ENCODE measurements at places on chromosomes 2 and 18. TPM values are rescaled to one million over a fixed set of nuclear protein-coding genes. Genes with fewer than 3 reads are reported as not detected.

Gene TMEM247
- not detected for total RNA-seq

Gene POTEJ
- not detected for total RNA-seq

DNA sequence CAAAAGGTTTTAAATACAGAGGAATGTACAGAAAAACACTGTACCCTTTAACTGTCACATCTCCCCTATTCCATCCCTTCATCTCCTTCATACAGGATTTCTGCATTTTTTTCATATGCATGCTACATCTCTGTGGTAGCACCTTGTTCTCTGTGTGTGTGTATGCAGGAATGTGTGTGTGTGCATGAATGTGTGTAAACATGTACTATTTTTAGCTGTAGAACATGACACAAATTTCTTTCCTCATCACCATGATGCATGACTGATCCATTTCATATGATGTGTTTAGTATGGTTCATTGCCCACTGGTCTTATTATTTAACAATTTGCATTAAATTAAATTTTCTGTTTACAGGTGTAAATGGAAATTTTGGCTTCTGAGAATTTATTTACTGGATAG is 21.5 kb upstream of the ZEB2 start:
- DNase-seq, result no peak

Gene RNF152
- total RNA-seq, result 0.10 TPM

GRCh38 chr18:64090876-64091275 is 58.0 kb downstream of the LINC00305 start:
- no peak for DNase-seq

DNA sequence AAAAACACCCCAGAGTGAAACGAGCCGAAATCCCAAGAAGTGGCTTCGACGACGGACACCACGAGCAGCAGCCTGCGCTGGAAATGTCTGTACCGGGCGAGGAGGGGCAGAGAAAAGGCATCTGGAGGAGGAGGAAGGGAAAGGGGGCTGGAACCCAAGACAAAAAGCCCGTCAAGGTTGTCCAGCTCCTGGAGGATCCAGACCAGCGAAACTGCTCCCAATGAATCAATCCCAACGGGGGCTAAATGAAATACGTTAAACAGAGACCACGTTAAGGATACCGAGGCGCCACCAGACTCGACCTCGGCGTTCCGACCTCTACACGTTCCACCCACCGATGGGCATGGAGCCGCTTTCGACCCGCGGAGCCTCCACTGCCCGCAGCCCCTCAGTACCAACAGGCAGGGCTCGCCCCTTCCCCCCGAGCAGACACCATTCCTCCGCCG is 400 bp downstream of the CCDC88A start:
- no peak for DNase-seq

- DNase-seq, result no peak
Observed at GRCh38 chr2:138244501-138244925, 257.1 kb upstream of the SPOPL start.

- DNase-seq, result no peak
Observed at GRCh38 chr18:59792353-59792752, 95.1 kb upstream of the CCBE1 start.
